ENCODE measurements at places on chromosomes 2 and 18.

DNA sequence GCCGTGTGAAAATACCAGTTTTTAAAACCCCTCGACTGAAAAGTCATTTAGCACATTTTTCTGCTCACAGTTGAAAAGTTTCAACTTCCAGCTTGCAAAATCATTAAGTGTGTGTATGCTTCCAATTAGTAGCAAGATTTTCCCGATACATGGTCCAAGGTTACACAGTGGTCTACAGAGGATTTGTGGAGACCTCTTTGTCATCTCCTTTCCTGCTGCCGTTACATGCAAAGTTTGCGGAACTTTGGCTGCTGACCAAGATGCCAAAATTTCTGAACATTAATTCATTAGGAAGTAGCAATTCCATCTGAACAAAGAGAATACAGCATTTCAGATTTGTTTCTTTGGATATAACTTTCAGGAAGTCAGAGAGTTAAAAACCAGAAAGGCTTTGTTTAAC is 474.6 kb downstream of the PLCL1 start:
- no peak for DNase-seq

DNA sequence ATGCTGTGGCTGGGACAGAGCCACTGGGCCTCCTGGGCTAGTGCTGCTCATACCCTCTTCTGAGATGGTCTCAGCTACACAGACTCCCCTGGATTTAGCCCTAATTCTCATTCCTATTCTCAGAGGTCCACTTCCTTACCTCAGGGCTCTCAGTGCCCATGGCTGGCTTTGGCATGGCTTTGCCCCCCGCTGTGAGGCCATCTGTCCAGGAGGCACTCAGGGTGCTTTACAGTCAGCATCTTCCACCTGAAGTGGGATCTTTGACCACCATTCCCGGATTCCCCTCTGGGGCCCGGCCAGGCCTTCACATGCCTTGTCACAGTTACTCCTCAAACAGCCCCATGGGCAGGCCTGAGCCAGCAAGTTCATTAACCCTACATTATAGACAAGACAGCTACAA is 161.8 kb downstream of the CELF4 start:
- no peak for DNase-seq

- DNase-seq = no peak
Measured at GRCh38 chr2:99572373-99573164, 82.8 kb upstream of the REV1 start.

GRCh38 chr2:79935771-79936657 is 368.5 kb downstream of the LRRTM1 start:
- no peak for DNase-seq

GRCh38 chr18:38900445-38900844 is 1334.8 kb upstream of the CELF4 start:
- DNase-seq = no peak

DNA sequence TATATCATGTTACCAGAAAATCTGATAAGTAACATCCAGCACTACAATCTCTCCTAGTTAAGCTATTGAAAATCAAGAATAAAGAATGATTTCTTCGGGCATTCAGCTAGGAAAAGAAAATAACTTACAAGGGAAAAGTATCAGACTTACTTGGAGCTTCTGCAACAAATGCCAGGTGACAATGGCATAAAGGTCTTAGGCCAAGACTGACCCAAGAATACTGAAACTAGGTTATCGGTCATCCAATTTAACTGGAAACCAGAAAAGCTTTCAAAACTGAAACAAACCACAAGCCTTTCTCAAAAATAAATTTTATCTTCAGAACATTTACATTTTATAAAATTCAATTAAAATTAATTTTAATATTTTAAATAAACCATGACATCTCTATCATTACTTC is 214.0 kb upstream of the CCDC68 start:
- DNase-seq = no peak

- no peak for DNase-seq
Measured at GRCh38 chr2:68365087-68365486, at the start of gene PLEK. PLEK (plus strand) TSS chr2:68365282; CDS start chr2:68365352, 70 bp downstream.

DNA sequence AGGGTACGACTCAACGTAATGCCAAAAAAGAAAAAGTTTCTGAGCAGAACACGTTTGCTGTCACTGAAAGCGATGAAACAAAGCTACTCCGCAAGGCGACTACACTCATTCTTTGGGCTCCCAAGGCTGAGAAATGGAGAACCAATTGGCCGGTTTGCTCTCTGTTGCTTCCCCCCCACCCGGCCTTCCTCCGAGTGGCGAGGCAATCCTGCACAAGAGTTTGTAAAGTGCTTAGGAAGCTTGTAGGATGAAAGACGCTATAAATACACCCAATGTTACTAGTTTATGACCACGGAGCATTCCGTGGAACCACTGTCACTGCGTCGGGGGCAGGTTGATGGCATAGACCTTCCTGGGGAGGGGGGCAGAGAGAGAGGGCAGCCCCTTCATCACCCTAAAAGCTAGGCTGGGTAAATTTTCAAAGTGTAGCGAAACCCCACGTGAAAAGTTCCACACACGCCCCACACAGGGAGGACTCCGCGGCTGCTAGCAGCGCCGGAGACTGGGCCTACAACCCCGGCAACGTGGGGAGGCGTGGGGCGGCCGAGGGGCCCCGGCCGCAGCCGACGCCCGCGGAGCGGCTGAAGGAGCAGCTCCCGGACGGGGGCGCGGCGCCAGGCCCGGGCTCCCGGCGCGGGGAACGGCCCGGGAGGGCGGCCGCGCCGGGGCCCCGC is 915 bp downstream of the CUL3 start:
- no peak for DNase-seq

All from activated T-cell treated with anti-CD3 and anti-CD28 coated beads for 4 hours (primary cell).